ENCODE measurements at places on chromosomes 2 and 18. TPM values are rescaled to one million over a fixed set of nuclear protein-coding genes. Genes with fewer than 3 reads are reported as not detected.

GRCh38 chr2:170314744-170315447 lies 136.9 kb downstream of the MYO3B start:
- no peaks in the 10 kb centered on the region for H3K4me1 ChIP-seq
- H3K27me3 ChIP-seq: no peaks in the 10 kb centered on the region
- DNase-seq: no peak
- H3K4me3 ChIP-seq: no peak overlapping the region
- H3K27ac ChIP-seq: no peak overlapping the region

GRCh38 chr2:154706660-154707059 lies 8.2 kb downstream of the KCNJ3 start:
- no peaks in the 10 kb centered on the region for H3K36me3 ChIP-seq
- H3K4me1 ChIP-seq: no peaks in the 10 kb centered on the region
- no peak for DNase-seq
- H3K27me3 ChIP-seq: no peaks in the 10 kb centered on the region
- no peak overlapping the region for H3K4me3 ChIP-seq

DNA sequence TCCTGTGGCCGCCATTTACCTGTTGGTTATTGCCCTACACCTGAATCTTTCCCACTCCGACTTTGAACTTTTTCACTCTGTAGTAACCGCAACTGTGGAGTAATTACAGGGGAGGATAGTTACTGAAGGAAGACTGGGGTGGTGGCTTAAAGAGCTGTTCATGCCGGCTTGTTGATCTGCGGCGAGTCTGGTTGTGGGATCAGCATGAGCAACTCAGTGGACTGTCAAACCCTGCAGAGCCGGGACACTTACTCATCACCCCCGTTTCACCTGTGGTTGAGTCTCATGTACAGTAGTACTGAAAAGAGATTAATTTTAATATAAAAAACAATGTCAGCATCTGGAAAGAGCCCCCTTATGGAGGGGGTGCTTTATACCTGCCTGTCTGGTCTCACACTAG lies 2.1 kb downstream of the ASB1 start:
- no peak overlapping the region for H3K27ac ChIP-seq
- no peak for DNase-seq
- no peaks in the 10 kb centered on the region for H3K27me3 ChIP-seq
- no peak overlapping the region for H3K4me3 ChIP-seq

DNA sequence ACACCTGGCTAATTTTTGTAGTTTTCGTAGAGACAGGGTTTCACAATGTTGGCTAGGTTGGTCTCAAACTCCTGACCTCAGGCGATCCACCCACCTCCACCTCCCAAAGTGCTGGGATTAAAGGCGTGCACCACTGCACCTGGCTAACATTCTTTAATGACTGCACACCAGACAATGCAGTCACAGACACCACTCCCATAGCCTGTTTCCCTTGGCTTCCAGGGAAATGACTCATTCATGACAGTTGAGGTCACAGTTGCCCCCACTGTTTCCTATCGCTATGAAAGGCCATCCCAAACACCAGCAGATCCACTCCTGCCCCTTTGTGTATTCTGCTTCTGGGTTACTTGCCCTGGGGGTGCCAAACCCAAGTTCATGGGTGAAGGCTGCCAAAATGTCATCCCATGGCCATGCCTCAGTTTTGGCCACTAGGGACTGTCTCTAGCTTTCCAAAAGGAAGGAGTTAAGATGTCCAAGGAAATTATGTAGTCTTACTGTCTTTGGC lies 8.7 kb downstream of the CHMP1B start:
- H3K4me1 ChIP-seq: peaks cover 8% of the 10 kb centered on the region
- DNase-seq: peak; percentile 32
- no peaks in the 10 kb centered on the region for H3K36me3 ChIP-seq
- no peak overlapping the region for H3K27ac ChIP-seq
- H3K4me3 ChIP-seq: no peak overlapping the region

- H3K4me3 ChIP-seq: no peak overlapping the region
- no peak for DNase-seq
- no peaks in the 10 kb centered on the region for H3K27me3 ChIP-seq
- H3K4me1 ChIP-seq: no peaks in the 10 kb centered on the region
These were observed 240.2 kb downstream of the TGIF1 start for GRCh38 chr18:3689986-3690763.

The MAPK4 gene
- total RNA-seq: 3.2 TPM

DNA sequence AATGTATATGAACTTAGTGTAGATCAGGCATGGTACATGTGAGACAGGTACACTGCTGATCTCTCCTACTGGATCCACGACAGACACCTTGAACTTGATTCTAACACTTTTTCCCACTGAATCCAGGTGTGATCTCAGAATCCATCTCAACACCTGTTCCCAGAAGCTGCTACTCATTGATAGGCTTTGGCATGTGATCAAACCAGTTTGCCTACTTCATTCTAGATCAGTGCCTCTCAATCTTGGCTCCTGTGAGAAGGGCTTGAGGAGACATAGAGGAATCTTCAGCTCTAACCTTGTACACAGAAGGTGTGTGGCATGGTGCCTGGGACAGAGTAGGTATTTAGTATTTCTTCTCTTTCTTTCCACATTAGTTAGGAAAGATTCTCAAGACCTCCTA lies 212.3 kb upstream of the ATP5MC3 start:
- no peak for DNase-seq
- no peak overlapping the region for H3K27ac ChIP-seq
- H3K4me1 ChIP-seq: no peaks in the 10 kb centered on the region
- no peak overlapping the region for H3K4me3 ChIP-seq
- H3K36me3 ChIP-seq: no peaks in the 10 kb centered on the region
- H3K27me3 ChIP-seq: no peaks in the 10 kb centered on the region

DNA sequence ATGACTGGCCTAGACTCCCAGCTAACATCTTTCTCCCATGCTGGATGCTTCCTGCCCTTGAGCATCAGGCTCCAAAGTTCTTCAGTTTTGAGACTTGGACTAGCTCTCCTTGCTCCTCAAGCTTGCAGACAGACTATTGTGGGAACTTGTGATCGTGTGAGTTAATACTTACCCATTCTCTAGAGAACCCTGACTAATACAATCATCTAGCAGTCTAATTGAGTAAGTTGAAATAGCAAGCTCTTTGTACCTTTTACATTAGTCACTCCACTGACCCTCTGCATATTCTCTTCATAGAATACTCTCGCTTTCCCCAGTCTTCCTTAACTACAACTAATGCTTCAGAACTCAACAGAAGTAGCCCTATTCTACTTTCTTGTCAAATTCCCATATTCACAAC lies 434.6 kb upstream of the NXPH2 start:
- no peak overlapping the region for H3K27ac ChIP-seq
- H3K4me1 ChIP-seq: no peaks in the 10 kb centered on the region
- H3K36me3 ChIP-seq: no peaks in the 10 kb centered on the region
- no peaks in the 10 kb centered on the region for H3K27me3 ChIP-seq

DNA sequence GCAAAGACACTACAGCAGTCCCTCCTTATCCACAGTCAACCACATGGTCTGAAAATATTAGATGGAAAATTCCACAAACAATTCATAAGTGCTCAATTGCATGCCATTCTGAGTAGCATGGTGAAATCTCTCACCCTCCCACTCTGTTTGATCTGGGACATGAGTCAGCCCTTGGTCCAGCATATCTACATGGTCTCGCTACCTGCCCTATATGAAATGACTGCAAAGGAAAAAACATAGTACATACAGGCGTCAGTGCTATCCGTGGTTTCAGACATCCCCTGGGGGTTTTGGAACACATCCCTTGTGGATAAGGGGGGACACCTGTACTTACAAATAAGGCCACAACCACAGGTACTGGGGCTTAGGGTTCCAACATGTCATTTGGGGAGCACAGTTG lies 73.7 kb downstream of the CABLES1 start:
- no peak for DNase-seq
- no peak overlapping the region for H3K27ac ChIP-seq
- no peaks in the 10 kb centered on the region for H3K27me3 ChIP-seq
- no peaks in the 10 kb centered on the region for H3K4me1 ChIP-seq
- H3K36me3 ChIP-seq: no peaks in the 10 kb centered on the region
- H3K4me3 ChIP-seq: no peak overlapping the region

The DSG2 gene
- total RNA-seq: 138 TPM

- H3K4me1 ChIP-seq: no peaks in the 10 kb centered on the region
- H3K27ac ChIP-seq: no peak overlapping the region
- H3K36me3 ChIP-seq: no peaks in the 10 kb centered on the region
- no peaks in the 10 kb centered on the region for H3K27me3 ChIP-seq
These were observed 65.1 kb downstream of the TIMM21 start for GRCh38 chr18:74213429-74213828.

DNA sequence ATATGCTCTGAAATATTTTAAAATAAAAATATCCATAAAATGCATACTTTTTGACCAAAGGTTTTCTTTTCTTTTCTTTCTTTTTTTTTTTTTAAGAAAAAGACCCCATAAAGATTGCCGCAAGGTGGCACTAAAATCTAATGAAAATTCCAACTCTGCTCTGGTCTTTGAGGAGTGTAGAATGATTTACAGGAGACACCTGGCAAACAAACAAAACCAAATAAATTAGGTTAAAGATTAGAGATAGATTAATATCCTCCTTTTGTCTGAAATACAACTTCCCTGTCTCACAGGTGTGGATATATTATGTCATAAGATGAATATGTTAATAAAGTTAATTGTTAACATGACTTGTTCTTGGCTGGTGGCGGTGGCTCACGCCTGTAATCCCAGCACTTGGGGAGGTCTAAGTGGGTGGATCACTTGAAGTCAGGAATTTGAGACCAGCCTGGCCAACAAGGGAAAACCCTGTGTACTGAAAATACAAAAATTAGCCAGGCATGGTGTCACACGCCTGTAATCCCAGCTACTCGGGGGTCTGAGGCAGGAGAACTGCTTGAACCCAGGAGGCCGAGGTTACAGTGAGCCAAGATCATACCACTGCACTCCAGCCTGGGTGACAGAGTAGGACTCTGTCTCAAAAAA lies 3.5 kb upstream of the RHOB start:
- no peak overlapping the region for H3K27ac ChIP-seq
- H3K27me3 ChIP-seq: peaks cover 16% of the 10 kb centered on the region
- DNase-seq: no peak
- H3K4me3 ChIP-seq: no peak overlapping the region

- no peaks in the 10 kb centered on the region for H3K27me3 ChIP-seq
- H3K36me3 ChIP-seq: no peaks in the 10 kb centered on the region
- DNase-seq: no peak
- no peak overlapping the region for H3K4me3 ChIP-seq
These were observed 33.1 kb downstream of the ARHGAP15 start for GRCh38 chr2:143162123-143162837.

The FBXO41 gene
- 14.3 TPM for total RNA-seq

GRCh38 chr2:30641765-30642345 lies 165.4 kb downstream of the CAPN13 start:
- no peaks in the 10 kb centered on the region for H3K36me3 ChIP-seq
- H3K27ac ChIP-seq: no peak overlapping the region
- DNase-seq: no peak

DNA sequence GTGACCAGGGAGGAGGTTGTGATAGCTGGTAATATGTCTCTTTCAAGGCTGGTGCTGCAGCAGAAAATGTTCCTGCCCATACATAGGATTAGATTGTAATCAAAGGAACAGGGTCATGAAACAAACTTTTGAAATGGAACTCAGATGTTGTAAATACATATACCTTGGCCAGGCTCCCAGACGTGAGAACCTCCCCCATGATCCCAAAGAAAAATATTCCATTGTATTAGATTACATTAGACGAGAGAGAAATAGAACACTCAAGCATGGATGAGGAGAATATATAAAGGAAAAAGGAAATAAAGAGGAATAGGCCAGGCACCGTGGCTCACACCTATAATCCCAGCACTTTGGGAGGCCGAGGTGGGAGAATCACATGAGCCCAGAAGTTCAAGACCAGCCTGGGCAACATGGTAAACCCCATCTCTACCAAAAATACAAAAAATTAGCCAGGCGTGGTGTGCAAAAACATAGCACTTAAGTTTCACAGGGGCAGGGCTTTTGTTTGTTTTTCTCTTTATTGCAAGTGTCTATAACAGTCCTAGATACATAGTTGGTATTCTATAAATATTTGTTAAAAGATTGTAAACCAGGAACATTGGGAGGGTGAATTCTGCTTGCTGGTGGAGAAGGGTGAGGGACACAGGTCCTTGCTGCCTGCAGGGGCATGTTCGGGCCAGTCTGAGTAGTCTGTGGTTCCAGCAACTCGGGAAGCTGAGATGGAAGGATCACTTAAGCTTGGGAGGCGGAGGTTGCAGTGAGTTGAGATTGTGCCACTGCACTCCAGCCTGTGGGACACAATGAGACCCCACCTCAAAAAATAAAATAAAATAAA lies 52.8 kb downstream of the RPL37A start:
- no peaks in the 10 kb centered on the region for H3K36me3 ChIP-seq
- no peak overlapping the region for H3K4me3 ChIP-seq
- no peaks in the 10 kb centered on the region for H3K27me3 ChIP-seq

GRCh38 chr18:48521723-48522122 lies 17.1 kb upstream of the CTIF start:
- DNase-seq: no peak
- H3K36me3 ChIP-seq: no peaks in the 10 kb centered on the region
- no peaks in the 10 kb centered on the region for H3K4me1 ChIP-seq
- no peak overlapping the region for H3K27ac ChIP-seq
- H3K4me3 ChIP-seq: no peak overlapping the region

The TSN gene
- total RNA-seq: 96.3 TPM

DNA sequence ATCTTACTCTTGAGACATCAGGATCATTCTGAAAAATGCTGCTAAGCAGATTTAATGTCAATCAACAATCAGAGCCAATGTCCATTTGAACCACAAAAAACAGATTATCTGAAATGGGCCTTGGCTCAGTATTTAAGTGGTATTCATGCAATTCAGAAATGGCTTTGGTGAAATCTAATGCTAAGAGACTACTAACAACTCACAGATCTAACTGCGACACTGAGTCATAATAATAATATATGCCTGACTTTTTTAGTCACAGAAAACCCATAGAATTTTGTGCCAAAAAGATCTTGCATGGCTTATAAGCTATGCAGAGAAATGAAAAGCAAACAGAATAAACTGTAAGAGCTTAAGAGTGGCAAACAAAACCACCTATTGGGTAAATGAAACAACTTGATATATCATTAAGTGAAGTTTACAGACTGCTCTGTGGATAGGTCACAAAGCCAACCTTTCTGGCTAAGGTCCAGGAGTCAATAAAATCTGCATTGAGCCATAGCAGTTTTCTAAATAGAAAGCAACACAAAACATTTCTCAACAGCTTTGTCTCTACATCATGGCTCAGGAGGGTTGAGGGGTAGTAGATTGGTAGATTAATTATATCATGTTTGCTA lies 234.3 kb downstream of the LRATD1 start:
- no peak overlapping the region for H3K27ac ChIP-seq
- DNase-seq: no peak
- H3K36me3 ChIP-seq: no peaks in the 10 kb centered on the region
- no peaks in the 10 kb centered on the region for H3K4me1 ChIP-seq

- peak within 1 kb of the TSS; percentile 43 for H3K27ac ChIP-seq
- H3K36me3 ChIP-seq: no peaks in the 10 kb centered on the region
- DNase-seq: peak; percentile 86
- H3K27me3 ChIP-seq: no peaks in the 10 kb centered on the region
- H3K4me3 ChIP-seq: peak within 1 kb of the TSS; percentile 77
These were observed at the start of gene SRBD1 for GRCh38 chr2:45611020-45611859. Gene SRBD1 (minus strand): TSS chr2:45611267. CDS start chr2:45605441, 5,826 bp downstream.
